ENCODE measurements at places on chromosomes 2 and 18. TPM values are rescaled to one million over a fixed set of nuclear protein-coding genes. Genes with fewer than 3 reads are reported as not detected.

The FEV gene
- not detected for total RNA-seq

- no peak for DNase-seq
These were observed 39.1 kb downstream of the CRACDL start for GRCh38 chr2:98896944-98897343.

GRCh38 chr2:85395912-85396475 lies 14.2 kb downstream of the CAPG start:
- DNase-seq, result no peak

- DNase-seq, result no peak
These were observed 99.6 kb upstream of the MCFD2 start for GRCh38 chr2:47015206-47015605.

GRCh38 chr2:236156095-236156859 lies 11.9 kb downstream of the GBX2 start:
- no peak for DNase-seq
